ENCODE measurements at places on chromosomes 11 and 22.

DNA sequence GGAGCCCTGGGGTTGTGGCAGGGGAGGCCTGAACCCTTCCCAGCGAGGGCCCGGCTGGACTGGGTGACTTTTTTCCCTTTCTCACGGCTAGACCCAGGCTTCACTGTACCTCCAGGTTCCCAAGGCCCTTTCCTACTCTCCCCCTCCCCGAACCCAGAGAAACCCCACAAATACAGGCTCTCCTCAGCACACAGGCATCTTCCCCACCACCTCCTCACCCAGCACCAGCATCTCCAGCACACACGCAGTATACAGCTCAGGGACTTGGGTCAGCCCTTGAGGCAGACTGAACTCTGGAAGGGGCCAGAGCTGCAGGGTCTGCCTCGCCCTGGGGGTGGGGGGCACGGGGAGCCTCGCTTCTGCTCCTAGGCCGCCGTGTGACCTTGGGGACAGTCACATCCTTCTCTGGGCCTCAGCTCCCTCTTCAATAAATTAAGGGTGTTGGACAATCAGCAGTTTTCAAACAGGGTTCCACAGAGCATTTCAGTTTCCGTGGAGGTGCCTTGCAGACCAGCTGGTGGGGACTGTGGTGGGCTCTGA, 4.5 kb downstream of the TMPRSS13 start:
- DNase-seq, result no peak

DNA sequence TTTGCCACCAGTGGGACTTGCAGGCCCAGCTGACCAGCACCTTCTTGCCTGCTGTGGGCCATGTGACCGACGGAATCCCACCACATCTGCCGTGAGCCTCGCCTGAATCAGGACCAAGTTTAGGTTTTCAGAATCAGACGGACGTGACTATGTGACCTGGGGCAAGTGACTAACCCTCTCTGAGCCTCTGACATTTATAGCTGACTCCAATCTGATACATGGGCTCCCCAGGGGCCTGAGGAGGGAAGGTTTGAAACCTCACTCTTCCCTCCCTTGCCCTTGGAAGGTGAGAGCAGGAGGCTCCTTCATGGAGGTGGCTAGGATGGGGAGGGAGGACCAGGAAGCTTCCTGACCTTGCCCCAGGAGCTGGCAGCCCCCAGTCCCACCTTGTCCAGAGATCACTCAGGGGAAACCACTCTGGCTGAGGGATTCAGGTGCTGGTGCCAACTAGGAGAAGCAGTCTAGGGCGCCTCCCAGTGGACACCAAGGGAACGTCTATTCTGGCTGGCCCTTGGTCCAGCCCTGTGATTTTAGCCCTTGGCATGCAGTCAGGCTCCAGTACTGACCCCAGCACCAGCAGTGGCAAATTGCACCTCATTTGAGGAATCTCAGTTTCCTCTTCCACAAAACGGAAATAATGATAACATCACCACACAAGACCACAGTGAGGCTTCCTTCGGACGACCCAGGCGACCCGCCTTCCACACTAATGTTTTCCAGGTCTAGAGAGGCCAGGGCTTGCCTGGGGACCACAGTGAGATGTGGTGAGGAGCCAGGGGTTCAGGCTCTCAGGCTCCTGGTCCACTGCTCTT, 47.2 kb upstream of the SYT7 start:
- peak; percentile 86 for DNase-seq

- DNase-seq, result no peak
Measured at GRCh38 chr11:121435132-121435531, 17.0 kb upstream of the SORL1 start.

- peak; percentile 82 for DNase-seq
Measured at GRCh38 chr22:45009606-45010531, at the start of gene PHF21B. Gene PHF21B (minus strand): TSS chr22:45010005. CDS start chr22:45009549, 456 bp downstream.

- DNase-seq, result no peak
Measured at GRCh38 chr11:100340466-100341319, 346.4 kb upstream of the ARHGAP42 start.

DNA sequence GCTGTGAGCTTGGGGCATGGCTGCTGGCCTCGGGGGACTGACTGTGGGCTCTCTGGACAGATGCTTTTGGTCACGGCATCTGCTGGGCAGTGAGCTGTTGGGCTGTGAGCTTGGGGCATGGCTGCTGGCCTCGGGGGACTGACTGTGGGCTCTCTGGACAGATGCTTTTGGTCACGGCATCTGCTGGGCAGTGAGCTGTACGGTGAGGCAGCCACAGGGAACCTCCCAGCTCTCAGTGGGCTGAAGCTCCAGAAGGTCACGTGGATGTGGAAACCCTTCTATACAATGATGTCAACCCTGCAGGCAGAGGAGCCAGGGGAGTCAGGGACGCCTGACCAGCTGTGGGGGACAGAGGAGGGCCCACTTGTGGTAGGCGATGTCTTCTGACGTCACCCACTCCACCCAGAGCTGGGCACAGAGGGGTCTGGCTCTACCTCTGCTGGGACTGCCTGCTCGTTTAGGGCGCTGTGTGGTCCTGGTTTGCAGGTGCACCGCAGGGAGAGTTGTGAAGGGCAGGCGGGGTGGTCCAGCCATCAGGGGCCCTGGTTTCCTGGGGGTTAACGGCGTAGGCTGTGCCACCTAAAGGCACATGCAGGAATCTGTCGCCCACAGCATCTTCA, 1331.3 kb downstream of the BRD1 start:
- no peak for DNase-seq

- DNase-seq, result no peak
Measured at GRCh38 chr11:34184505-34185015, 79.1 kb downstream of the NAT10 start.
